Parietal lobe (tissue), 2 donors: ENCODE measurements at places on chromosomes 6 and 20. TPM values are rescaled to one million over a fixed set of nuclear protein-coding genes. Genes with fewer than 3 reads are reported as not detected.

Gene SLA2
- 0.31 TPM for total RNA-seq

Gene EPHA7
- total RNA-seq, result 82.6 TPM

Gene JPH2
- not detected for total RNA-seq

Gene CNR1
- total RNA-seq, result 344 TPM

Gene ESR1
- total RNA-seq, result under 0.01 TPM

Gene ATP9A
- total RNA-seq, result 271 TPM

Gene TEAD3
- total RNA-seq, result 0.63 TPM

Gene BANF2
- total RNA-seq, result not detected

Gene TIAM2
- 275 TPM for total RNA-seq

Gene PAX1
- not detected for total RNA-seq

Gene ZKSCAN8
- 41.9 TPM for total RNA-seq

Gene IL17A
- not detected for total RNA-seq

Gene TCP11
- total RNA-seq, result 0.63 TPM

Gene PRDM13
- not detected for total RNA-seq

Gene ACTL10
- total RNA-seq, result 1.6 TPM

Gene SMLR1
- total RNA-seq, result not detected

Gene TMEM244
- total RNA-seq, result not detected

Gene HTR1E
- 0.63 TPM for total RNA-seq

Gene BEND6
- total RNA-seq, result 20.7 TPM

Gene LRRN4
- total RNA-seq, result not detected

Gene PTPRA
- total RNA-seq, result 117 TPM

Gene EMILIN3
- 3.1 TPM for total RNA-seq

Gene SLC17A9
- total RNA-seq, result 0.31 TPM

Gene SLC17A1
- total RNA-seq, result not detected

Gene PCSK2
- total RNA-seq, result 40.7 TPM

Gene TNFRSF6B
- total RNA-seq, result 1.3 TPM

Gene SIRPB2
- total RNA-seq, result 1.3 TPM

Gene ZCCHC3
- 15.7 TPM for total RNA-seq

Gene SULF2
- total RNA-seq, result 21.3 TPM

Gene TSHZ2
- 1.9 TPM for total RNA-seq

Gene OXT
- not detected for total RNA-seq
